ENCODE measurements at places on chromosomes 2 and 18.

GRCh38 chr2:43538034-43538670, 57.7 kb downstream of the THADA start:
- DNase-seq: no peak

- no peak for DNase-seq
These were observed 1.9 kb downstream of the COA5 start for GRCh38 chr2:98606431-98606830.

DNA sequence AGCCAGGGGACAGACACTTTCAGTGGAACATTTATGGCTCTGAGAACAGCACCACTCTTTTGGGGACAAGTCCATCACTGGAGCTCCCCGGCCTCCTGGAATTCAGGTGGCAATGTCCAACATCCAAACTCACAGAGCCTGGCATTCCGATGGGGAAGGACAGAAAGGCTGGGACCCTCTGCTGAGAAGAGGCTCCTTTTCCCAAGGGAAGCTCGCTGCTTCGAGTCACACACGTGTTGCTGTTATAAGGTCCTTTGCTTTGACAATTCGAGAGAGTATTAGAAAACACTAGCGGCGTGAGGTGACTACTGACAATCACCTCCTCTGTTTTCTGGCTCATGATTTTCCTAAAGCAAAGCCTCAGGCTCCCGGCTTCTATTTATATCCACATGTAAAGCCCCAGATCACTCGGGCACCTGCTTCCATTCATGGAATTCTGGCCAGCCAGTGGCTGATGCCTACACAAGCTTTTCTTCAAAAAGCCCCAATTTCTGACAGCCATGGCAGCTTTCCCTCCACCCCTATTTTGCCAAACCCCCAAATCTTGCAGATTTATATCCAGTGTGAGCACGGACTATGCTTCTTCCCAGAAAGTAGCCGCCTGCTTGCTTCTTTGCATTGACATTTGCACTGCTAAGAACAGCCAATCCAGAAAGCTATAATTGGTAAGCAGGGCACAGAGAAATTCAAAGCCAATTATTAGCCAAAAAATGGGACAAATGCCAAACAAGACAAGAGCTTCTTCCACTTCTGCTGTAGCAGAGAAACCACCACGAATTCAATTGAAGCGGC, 67.3 kb downstream of the NDUFA10 start:
- DNase-seq: no peak

DNA sequence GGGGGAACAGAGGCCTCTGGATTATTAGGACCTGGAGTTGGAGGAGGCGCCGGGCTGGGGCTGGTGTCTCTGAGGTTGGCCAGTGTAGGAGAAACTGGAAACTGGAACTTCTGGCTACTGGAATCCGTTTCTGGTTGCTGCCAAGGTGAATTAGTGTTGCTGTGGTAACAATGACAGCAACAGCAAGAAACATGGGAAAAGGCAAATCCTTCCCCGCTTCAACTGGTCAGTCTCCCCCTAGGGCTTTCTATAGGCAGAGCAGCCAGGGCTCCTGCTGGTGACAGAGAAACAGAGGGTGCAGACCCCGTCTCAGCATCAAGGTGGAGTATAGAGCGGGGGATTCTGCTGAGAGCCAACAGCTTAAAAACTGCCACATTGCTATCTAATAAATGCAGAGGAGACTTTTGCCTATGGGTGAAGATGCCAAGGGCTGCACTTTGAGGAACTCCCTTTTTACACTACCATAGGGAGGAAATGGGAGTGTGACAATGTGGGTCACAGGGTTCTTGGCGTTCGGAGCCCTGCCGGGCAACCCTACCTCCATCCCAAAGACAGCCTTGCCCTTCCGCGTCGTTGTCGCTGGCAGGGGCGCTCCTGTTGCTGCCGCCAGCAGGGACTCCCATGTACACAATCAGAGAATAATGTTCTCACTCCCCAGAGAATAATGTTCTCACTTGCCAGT, 81.4 kb upstream of the CABLES1 start:
- no peak for DNase-seq

GRCh38 chr2:158006961-158007719, 94.5 kb upstream of the UPP2 start:
- DNase-seq: peak; percentile 16

- no peak for DNase-seq
These were observed 161.6 kb downstream of the LDLRAD4 start for GRCh38 chr18:13379930-13380690.

- no peak for DNase-seq
These were observed 145.4 kb upstream of the SPOPL start for GRCh38 chr2:138356178-138356577.

- no peak for DNase-seq
These were observed 56.5 kb downstream of the MBP start for GRCh38 chr18:77076111-77076510.
